Bronchus fibroblast of lung (primary cell): ENCODE measurements at places on chromosomes 13 and 19. TPM values are rescaled to one million over a fixed set of nuclear protein-coding genes. Genes with fewer than 3 reads are reported as not detected.

Gene PRDX2
- total RNA-seq = 409 and 461 TPM in 2 replicates

Gene S1PR4
- total RNA-seq = not detected in 2 replicates

Gene PROZ
- total RNA-seq = not detected in 2 replicates

Gene PNMA8C
- 0.15 and 0.50 TPM in 2 replicates for total RNA-seq

Gene ADGRE3
- total RNA-seq = not detected in 2 replicates

Gene CEACAM3
- not detected in 2 replicates for total RNA-seq

Gene TICAM1
- total RNA-seq = 2.7 and 3.0 TPM in 2 replicates

Gene RHPN2
- 2.1 and 2.9 TPM in 2 replicates for total RNA-seq

Gene KIR2DL3
- total RNA-seq = not detected in 2 replicates

Gene RASL11A
- 28.1 and 29.8 TPM in 2 replicates for total RNA-seq

Gene F7
- 0.17 TPM in 1 of 2 replicates, not detected in the other for total RNA-seq

Gene FCAR
- total RNA-seq = not detected in 2 replicates

Gene SLC10A2
- not detected in 2 replicates for total RNA-seq

Gene UFM1
- 30.8 and 41.0 TPM in 2 replicates for total RNA-seq

Gene ADAMTS10
- total RNA-seq = 3.0 and 3.7 TPM in 2 replicates

Gene INTS6
- 19.3 and 20.3 TPM in 2 replicates for total RNA-seq

Gene TUBB4A
- total RNA-seq = not detected in 2 replicates

Gene ZNF845
- 3.0 and 3.4 TPM in 2 replicates for total RNA-seq

Gene RXFP2
- not detected in 2 replicates for total RNA-seq
